ENCODE measurements at places on chromosomes 5 and 9. TPM values are rescaled to one million over a fixed set of nuclear protein-coding genes. Genes with fewer than 3 reads are reported as not detected.
A peak's percentile ranks its signal among the peaks of the same experiment; 100 is the strongest.

Gene HDAC3
- 44.7 TPM for total RNA-seq

Gene ECM2
- 10.8 TPM for total RNA-seq

GRCh38 chr5:55440188-55440646, 94.5 kb downstream of the PLPP1 start:
- no peak overlapping the region for H3K4me3 ChIP-seq
- peaks cover 6% of the 10 kb centered on the region for H3K36me3 ChIP-seq
- H3K27me3 ChIP-seq: no peaks in the 10 kb centered on the region
- peaks cover 56% of the 10 kb centered on the region for H3K4me1 ChIP-seq
- no peak for DNase-seq
- peak overlapping the region; percentile 83 for H3K27ac ChIP-seq

- H3K27me3 ChIP-seq: no peaks in the 10 kb centered on the region
- H3K36me3 ChIP-seq: no peaks in the 10 kb centered on the region
- no peak overlapping the region for H3K27ac ChIP-seq
These were observed 97.8 kb upstream of the CPLX2 start for GRCh38 chr5:175773534-175774070.

Gene BHMT
- total RNA-seq: not detected

- no peak overlapping the region for H3K4me3 ChIP-seq
- no peak for DNase-seq
- H3K27me3 ChIP-seq: no peaks in the 10 kb centered on the region
- no peak overlapping the region for H3K27ac ChIP-seq
These were observed 10.5 kb upstream of the B4GALT1 start for GRCh38 chr9:33177639-33178038.

Gene SEMA6A
- total RNA-seq: 28.7 TPM

Gene PCDHB13
- 3.7 TPM for total RNA-seq

GRCh38 chr9:4803670-4804530, 11.2 kb downstream of the RCL1 start:
- no peaks in the 10 kb centered on the region for H3K36me3 ChIP-seq
- peaks cover 4% of the 10 kb centered on the region for H3K4me1 ChIP-seq
- H3K27ac ChIP-seq: no peak overlapping the region
- no peaks in the 10 kb centered on the region for H3K27me3 ChIP-seq
- DNase-seq: no peak
